ENCODE measurements at places on chromosomes 2 and 18.

DNA sequence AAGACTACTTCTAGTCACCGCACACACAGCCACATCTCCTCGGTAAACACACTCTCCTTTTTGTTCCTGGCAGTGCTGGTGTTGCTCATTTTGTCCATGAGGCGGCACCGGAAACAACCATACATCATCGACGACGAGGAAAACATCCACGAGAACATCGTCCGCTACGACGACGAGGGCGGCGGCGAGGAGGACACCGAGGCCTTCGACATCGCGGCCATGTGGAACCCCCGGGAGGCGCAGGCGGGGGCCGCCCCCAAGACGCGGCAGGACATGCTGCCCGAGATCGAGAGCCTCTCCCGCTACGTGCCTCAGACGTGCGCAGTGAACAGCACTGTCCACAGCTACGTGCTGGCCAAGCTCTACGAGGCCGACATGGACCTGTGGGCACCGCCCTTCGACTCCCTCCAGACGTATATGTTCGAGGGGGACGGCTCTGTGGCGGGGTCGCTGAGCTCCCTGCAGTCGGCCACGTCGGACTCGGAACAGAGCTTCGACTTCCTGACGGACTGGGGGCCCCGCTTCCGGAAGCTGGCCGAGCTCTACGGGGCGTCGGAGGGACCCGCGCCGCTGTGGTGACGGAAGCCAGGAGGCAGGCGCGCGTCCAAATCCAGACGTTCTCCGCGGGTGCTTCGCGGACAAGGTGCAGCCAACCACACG is 221.0 kb downstream of the CDH20 start:
- DNase-seq: no peak

GRCh38 chr2:19235308-19235707 is 123.1 kb downstream of the OSR1 start:
- DNase-seq: no peak

DNA sequence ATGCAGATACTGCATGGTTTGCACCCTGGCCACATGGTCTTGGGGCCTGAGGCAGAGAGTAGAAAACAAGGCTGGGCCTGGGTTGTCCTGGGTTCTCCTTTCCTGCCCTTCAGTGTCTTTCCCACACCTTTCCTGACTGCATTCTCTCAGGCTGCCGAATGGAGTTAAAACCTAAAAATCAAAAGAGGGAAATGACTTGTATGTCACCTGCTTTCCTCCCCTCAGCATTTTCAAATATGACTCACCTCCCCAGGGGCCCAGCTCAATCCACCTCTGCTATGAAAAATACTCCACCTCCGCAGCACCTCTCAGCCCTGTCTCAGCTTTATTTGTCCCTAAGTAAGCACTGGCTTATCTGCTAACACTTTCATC is 457.8 kb upstream of the MEX3C start:
- DNase-seq: no peak

DNA sequence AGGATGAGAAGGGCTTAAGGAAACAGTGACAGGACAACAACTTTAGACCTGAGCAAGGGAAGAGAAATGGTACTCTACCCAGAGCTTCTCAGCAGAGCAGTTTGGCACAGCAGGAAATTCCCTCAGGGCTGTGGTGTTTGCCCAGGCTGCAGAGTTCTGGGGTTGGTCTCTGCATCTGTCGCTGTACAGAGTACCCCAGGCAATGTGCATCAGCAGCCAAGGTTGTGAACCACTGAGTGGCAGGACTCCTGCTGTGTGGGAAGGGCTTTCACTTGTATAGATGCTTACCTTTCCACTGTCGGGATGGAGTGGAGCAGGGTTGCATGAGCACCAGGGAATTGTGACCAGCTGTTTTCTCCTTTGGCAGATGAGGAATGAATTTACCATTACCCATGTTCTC is 21.2 kb downstream of the STAMBP start:
- no peak for DNase-seq

DNA sequence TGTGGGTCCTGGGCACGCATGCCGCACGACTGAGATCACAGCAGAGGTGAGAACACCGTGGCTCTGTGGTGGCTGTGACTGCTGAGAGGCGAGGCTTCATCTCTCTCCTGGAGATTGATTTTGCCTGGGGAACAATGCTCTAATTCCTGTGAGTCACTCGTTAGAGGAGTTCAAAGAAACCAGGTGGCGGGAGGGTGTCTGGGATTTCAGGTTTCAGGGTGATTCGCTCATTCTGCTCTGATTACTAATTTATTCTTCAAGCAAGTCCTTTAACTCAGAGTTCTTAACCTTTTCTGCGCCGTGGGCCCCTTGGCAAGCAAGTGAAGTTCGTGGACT is 56.3 kb downstream of the GLI2 start:
- DNase-seq: no peak

- DNase-seq: no peak
Observed at GRCh38 chr18:47594621-47595086, 335.8 kb downstream of the SMAD2 start.

DNA sequence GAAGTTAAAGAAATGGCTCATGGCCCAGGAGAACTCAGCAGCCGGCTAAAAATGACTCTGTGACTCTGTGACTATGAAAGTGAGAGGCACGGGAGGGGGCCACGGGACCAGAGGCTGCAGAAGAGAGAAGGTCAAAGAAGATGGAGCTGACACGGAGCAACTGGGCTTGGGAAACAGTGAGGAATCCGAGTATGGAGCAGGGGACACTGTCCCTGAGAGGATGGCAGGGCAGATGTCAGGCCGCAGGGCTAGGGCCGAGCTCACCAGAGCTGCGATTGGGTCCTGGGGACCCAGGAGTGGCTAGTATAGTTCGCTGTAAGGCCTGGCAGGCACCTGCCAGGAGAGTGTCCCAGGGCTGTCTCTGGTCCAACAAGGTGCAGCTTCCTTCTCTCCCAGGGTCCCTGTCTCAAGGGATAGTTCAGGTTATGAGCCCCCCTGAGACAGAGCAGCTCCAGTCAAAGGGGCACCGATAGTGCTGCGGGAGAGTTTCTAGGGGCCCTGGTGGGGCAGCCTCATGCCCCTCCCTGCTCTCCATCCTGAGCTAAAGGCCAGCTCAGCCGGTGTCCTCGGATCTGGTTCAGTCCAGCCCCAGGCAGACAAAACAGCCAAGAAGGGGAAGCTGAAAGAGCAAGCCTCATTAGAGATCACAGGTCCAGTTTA is 42.7 kb downstream of the CIB4 start:
- DNase-seq: no peak

DNA sequence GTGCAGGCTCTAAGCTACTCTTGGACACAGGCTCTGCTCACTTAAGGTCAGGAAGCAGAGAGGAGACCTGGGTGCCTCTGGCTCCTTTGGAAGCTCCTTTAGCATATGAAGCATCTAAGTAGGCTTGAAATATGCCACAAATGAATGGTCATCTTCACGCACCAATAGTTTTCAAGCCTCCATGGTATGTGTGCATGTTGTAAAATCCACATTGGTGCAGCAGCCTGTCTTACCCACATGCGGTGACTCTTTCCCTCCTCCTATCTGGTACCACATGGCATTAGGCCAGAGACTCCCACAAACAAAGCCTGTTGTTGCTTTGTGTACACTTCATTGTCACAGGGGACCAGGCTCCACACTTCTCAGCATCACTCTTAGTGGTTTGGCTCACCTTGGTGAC is 442.2 kb upstream of the RAB12 start:
- DNase-seq: no peak

GRCh38 chr2:73963385-73964120 is 21.2 kb upstream of the TET3 start:
- DNase-seq: no peak

DNA sequence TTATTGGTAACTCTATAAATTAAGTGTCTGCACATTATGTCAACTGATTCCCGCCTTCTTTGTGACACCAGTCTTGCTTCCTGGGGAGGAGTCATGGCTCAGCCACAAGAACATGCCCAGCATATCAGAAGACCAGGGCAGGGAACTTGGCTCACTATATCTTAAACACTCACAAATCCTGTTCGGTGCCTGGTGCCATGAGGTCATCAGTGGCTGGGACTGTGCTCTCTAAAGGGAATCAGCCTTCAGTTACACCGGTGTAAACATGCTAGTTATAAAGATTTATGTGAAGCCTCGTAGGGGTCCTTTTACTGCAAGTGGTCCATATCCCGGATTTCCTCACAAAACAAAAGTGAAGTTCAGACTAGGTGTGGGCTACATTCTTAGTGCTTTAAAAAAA is 73.1 kb upstream of the ZNF521 start:
- DNase-seq: no peak

DNA sequence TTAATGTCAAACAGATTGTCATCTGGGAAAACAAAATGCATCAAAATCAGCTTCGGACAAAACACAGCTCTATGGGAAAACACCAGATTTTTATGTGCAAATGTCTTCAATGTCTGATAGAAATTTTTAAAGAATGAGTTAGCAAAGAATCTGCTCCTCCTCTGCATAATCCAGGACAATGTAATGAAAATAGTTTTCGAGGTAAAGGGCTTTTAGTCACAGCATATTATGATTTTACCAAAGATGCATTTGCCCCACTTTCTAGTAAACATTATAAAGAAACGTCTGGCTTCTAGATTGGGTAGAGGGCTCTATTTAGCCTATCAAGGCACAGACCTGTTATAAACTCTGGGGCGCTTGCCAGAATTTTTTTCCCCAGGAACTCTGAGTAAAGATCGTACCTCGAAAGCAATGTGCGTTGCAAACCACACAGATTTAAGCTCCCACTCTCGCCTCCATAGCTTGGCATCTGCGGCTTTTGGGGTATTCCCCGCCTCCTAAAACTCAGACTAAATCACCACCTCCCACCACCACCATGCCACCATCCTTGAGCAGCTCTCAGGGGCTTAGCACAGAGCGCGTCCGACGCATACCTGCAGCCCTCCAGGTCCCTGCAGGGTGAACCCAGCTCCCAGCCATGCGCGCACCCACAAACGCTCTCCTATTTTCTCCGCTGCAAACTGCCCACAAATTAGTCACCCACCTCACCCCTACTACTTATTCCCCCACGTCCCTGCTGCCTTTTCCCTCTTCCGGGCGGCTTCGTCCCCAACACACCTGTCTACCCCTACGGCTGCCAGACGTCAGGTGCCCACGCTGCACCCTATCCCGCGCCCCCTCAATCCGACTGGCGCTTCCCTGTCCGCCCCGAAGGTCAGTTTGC is 829 bp downstream of the ACVR1C start:
- DNase-seq: no peak

DNA sequence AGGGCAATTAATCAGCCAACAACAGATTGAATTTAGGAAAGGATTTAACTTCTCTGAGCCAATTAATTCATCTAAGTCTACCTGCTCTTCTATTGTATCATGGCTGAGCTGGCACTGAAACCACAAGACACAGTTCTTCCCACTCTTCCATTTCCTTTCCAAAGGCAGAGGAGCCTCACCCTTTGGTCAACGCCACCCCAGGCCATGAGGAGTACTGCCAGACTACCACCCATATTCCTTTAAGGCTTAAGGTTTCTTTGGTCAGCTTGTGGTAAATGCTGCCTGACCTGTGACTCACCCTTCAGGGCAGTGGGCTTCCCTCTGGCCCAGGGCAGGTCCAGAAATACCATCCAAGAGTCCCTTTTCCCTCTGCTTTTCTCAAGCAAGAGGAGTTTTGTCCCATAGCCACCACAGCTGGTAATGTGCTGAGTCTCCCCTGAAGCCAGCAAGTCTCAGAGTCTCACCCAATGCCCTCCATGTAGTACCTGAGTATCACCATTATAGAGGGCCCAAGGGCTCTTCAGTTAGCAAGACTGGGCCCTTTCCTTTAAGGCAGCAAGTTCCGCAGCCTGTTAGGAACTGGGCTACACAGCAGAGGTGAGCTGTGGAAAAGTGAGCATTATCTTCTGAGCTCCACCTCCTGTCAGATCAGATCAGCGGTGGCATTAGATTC is 900.5 kb upstream of the CRIM1 start:
- DNase-seq: no peak

- DNase-seq: no peak
Observed at GRCh38 chr2:74924463-74925265, 33.8 kb upstream of the POLE4 start.

DNA sequence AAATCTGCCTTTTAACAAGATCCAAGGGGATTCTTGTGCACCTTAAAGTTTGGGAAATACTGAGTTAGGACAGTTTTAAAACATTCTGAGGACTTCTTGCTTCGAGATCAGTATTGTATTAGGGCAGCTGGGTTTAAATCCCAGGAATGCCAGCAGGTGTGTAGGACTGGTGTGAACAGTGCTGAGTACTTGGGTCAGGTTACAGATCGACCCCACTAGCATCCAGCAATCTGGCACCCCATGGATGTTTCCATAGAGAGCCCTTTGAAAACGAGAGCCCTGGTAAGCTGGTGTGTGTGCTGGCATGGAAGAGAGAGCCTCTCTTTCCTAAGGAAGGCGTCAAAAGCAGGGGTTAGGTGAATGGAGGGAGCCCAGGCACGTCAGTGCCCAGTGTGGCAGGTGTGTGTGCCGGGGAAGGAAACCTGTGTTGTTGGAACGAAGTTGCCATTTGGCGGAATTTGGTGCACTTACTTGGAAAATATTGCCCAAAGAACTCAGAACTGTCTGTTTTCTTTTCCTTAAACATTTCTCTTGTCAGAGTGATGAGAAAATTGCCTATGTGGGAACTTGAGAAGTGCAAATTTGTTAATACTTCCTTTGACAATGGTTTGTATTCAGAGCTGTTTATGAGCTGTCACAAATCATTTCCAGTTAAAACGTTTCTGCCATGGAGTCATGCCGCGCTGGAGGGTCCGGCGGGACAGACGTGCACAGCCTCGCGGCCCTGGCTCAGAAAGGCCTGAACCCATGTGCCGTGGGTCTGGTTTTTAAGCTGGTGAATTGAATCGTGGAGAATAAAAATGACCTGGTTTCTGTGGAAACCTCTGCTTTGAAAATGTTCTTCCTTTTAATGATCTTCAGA is 38.1 kb downstream of the LDLRAD4 start:
- no peak for DNase-seq

DNA sequence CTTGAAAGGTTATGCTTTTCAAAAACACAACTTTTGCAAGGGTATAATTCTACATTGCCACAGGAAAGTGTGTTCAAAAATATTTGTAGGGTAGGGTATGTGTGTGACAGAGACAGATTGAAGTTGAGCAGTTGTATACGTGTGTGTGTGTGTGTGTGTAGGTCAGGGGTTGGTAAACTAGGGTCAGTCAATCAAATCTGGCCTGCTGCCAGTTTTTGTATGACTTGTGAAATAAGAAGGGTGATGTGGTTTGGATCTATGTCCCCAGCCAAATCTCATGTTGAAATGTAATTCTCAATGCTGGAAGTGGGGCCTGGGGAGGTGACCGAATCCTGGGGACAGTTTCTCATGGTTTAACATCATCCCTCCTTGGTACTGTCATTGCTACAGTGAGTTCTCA is 148.2 kb downstream of the CERS6 start:
- DNase-seq: no peak

DNA sequence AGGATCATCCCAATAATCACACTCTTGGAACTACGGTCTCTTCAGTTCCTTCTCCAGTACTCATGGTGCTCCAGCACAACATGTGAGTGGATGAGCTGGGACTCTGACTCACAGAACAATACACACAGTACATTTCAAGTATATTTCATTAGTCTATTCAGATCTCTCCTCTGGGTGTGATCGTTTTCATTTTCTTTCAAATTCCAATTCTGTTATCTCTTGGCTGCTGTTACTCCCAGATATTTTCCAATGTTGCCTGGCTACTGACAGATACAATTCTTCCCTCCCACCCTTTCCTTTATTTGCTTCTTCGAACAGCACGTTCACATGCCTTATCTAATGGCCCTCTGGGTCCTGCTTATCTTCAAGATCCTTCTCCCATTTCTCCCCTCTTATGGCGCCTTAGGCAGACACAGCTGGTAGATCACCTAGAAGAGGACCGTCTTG is 216.0 kb downstream of the ACKR3 start:
- DNase-seq: no peak
